Glomerular endothelial cell (primary cell): ENCODE measurements at places on chromosomes 1 and 21.

- no peak for DNase-seq
These were observed 59.9 kb upstream of the ERRFI1 start for GRCh38 chr1:8086055-8086454.

DNA sequence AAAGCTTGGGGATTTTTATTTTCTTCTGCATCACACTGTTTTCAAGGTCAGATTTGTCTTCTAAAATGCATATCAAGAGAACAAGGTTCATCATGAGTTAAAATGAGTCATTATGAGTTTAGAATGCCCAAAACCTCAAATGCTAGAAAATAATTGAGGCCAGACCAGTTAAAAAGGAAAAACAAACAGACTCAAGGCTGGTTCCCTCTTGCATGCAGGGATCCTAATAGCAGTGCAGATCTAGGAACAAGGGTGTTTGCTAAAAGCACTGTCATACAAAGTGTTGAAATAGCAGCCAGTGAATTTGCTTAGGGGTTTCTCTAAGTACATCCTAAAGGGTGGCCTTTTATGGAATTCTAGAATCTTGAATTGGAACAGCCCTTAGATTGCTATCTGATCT, 15.3 kb downstream of the BEND5 start:
- DNase-seq = no peak

GRCh38 chr1:116024626-116025025, 48.3 kb downstream of the SLC22A15 start:
- DNase-seq = no peak

DNA sequence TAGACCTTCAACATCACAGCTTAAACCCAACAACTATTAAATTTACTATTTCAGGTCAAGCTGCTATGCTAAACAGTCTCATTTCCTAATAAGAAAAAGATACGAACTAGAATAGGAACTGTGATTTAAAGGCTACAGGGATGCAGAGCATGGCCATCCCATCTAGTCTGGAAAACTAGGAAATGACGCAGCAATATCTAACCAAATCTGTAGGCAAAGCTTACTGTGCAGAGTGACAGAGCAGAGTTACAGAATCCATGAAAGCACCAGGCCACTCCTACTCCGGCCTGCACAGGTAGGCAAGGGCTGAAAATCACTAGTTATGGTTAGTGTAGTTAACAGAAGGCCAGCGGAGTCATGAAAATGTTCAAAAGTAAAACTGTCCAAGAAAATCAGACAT, 2.1 kb downstream of the HLCS start:
- no peak for DNase-seq

GRCh38 chr1:203711251-203712007, 53.6 kb upstream of the LAX1 start:
- no peak for DNase-seq

DNA sequence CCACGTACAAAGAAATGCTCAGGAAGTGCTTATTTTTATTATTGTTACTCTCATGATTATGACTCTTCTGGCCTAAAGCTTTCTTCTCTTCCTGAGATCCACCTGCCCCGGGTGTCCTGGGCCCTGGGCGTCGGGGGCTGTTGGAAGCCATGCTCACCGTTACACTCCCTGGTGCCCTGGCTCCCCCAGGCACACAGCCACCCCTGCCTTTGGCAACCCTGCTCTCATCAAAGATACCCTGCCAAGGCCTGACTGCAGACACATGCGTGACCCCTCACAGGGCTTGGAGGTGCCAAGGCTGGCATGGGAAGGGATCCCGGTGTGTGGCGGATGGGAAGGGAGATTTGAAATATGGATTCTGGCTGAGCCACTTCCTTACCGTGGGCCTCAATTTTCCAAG, 3.3 kb upstream of the KISS1 start:
- no peak for DNase-seq

GRCh38 chr21:41055266-41055665, 112.7 kb upstream of the BACE2 start:
- DNase-seq = no peak

DNA sequence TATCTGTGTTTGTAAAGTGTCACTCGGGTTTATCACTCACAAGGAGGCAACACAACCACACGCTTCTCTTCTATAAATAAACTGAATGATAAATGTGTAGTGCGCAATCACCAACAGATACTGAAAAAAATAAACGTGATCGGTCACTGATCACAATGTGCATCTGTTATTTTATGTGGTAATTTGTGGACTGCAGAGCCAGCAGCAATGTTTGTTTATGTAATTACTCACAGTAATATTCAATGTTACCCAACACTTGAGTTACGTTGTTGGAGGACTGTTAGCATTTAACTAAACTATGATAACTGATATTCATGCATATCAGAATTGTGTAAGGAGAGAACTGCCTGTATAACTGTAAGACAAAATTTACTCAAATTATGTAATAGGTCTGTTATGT, 129.6 kb downstream of the USH2A start:
- no peak for DNase-seq

DNA sequence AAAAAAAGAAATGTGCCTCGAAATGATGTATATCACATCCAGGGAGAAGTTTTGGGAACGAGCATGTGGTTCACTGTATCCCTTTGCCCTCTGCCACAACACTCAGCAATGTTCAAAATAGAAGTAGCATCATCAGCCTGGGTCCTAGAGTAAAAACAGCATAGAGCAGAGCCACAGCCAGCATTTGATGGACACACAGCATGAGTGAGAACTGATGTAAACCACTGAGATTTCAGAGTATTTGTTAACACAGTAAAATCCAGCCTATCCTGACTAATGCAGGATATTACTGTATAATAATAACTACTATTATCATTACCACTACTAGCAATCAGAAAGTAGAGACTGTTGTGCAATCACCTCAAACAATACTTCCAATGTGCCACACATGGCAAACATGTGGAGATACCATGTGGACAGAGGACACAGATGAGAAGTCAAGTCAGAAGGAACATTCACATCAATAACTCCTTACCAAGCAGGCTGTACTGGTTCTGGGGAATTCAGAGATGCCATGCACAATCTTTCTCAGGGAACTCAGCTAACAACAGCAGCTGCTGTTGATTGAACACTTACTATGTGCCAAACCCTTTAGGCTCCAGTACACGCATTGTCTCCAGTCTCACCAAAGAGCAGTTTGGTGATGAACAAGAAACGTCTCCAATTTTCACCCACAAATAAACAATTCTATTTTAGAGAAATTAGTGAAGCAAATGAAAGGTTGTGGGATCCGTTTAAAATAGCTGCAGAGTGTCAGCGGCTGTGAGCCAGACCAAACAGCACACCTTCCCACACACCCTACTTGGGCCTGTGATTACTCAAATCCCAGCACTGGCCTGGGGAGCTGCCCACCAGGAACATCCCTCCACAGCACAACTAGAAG, 16.6 kb upstream of the GFI1 start:
- no peak for DNase-seq

GRCh38 chr1:15186846-15187151, 33.3 kb downstream of the TMEM51 start:
- DNase-seq = no peak

DNA sequence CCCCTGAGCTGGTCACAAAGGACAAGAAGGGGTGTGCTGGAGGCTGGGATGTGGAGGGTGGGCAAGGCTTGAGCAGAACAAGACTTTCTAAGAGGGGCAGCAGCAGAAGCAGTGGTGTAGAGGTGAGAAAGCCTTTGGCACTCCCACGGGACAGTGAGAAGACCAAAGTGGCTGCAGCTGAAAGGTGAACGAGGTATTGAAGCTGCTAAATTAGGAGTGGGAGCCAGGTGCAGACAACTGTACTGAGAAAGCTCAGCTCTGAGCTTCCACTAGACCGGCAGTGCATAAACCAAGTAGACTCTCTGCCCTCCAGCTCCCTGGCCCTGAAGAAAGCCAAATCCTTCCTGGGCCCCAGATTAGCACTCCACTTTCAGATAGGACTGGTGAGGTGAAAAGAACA, 93.0 kb downstream of the VWA5B1 start:
- no peak for DNase-seq

DNA sequence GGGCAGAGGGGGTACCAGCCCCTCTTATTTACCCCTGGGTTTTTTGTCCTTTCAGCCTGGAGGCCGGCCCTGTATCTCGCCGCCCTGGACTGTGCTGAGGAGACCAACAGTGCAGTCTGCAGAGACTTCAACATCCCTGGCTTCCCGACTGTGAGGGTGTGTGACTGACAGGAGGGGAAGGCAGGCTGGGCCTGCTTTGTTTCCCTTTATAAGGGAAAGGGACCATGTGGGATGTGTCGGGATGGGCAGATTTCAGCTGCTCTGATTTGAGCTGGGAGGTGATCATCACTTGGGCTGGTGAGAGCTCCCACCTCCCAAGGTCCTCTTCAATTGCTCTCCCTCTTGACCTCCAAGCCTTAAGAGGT, 11.7 kb downstream of the QSOX1 start:
- no peak for DNase-seq

DNA sequence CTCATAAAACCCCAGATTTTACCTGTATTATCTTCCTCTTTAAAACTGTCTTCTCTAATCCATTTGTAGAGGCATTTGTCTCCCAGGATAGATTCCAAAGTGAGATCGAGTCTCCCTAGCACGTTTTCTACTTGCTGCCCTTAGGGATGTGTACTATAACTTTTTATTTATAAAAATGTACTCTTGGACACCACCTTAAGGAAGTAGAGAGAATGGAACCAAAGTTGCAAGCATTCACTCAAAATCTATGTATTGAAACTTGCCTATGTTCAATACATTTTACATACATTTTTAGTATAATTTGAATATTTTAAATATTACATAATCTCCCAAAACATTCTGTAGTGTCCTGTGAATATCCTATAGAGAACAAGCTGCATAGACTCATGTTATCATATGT, 842 bp upstream of the SPRR2A start:
- no peak for DNase-seq

DNA sequence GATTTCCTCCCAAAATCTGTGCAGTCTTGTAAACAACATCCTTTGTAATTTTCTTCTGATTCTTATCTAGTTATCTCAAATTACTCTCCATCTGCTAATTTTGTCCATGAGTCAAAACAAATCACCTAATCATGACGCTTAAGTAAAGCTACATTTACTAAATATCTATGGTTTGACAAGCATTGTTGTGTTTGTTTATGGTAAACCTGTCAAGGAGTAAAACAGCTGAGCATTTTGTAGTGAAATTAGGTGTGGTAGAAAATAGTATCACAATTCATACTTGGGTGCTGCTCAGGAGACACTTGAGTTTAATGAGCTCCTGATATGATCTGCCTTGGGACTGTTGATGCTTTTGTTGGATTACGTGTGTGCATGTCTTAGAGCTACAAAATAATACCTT, 11.6 kb downstream of the TIPRL start:
- no peak for DNase-seq

DNA sequence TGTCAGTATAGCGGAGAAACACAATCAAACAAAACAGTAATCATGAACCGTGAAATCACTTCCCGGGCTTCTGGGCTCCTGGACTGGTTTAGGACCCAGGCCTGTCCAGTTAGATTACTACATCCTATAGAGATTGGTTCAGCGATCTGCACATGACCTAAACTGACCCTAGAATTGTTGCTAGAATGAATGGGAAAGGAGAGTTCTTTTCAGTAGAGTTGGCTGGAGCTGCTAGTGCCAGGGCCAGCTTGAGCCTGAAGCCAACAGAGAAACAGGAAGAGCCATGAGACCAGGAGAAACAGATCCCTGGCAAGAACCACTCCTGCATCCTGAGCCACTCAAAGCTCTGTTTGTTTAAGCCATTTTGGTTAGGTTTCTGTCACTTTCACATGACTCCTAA, 474.3 kb upstream of the C1orf87 start:
- peak; percentile 39 for DNase-seq

- DNase-seq = no peak
These were observed 39.6 kb downstream of the ARHGEF11 start for GRCh38 chr1:157005965-157006364.

DNA sequence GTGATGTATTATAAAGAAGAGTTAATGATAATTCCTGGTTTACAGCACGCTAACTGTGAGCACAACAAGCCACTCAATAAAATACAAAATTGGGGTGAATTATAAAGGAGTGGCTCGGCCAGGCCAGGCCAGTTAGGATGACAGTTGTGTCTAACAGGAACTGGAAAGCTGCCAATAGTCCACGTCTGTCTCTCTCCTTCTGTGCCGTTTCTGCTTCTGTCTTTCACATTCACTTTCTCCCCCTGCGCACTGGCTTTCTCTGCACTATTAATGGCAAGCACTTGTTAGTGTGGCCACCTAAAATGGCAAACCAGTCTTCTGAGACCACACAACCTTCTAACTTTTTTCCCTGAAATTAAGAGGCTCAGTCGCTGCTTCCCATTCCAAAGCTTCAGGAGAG, 394.3 kb downstream of the NTNG1 start:
- no peak for DNase-seq

DNA sequence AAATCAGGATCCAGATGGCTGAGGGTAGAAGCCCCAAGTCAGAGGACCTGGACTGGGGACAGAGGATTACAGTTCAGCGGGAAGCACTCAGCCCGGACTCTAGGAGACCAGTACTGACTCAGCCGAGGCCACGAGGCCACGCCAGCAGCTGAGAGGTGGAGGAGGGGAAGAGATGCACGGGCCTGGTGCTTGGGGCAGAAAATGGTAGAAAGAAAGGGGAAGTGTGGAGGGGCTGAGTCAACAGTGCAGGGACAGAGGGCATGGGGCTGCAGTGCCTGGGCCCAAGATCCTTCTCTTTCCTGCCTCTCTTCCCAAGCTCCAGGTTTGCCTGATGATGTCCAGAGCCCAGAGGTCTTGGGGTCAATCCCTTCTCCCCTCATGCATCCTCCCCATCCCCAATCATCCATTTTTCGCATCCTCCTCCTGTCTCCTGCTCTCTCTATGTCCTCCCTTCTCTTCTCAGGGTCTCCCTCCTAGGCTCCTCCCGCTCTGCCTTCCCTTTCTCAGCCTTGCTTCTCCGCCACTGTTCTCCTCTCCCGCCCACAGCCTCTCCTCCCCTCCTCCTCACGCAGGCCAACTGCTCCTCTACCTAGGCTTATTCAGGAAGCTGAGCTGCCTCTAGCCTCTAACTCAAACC, 7.7 kb downstream of the ARHGEF2 start:
- DNase-seq = no peak

- peak; percentile 66 for DNase-seq
These were observed 133.4 kb downstream of the COP1 start for GRCh38 chr1:176073524-176074157.

DNA sequence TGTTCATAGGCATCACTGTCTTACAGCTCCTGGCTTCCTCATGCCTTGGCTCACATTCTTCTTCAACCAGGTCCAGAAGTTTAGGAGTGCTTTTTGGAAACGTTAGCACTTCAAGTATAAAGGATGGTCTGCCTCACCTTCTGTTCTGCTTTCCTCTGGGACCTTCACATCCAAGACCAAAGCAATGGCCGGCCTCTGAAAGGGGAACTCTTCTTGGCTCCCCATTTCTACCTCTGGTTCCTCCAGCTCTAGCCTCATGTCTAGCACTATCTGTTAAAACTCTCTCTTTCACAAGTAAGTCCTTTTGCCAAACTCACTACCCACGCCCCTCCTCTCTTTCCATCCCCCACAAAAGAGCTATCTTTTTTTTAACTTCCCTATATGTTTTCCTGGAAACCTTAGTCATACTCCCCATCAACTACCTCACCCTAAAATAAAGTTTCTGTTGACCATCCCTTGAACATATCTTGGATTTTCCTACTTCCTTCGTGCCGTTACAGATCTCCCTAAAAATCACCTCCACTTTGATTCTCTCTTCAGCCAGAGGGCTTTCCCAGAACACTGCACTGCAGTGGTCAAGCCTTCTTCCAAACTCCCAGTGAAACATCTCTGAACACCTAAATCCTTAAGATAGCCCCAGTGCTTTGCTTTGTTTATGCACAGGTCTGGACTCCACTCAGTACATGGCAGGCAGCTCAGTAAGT, 7.9 kb downstream of the SORT1 start:
- no peak for DNase-seq
